Skeletal muscle cell (primary cell): ENCODE measurements at places on chromosomes 6 and 20.

GRCh38 chr6:11304946-11305345 is 72.5 kb upstream of the NEDD9 start:
- no peak for DNase-seq

- peak; percentile 68 for DNase-seq
These were observed 23.9 kb upstream of the NAA20 start for GRCh38 chr20:19992996-19993908.

- DNase-seq = no peak
These were observed 46.8 kb downstream of the KIAA0319 start for GRCh38 chr6:24599179-24599578.

DNA sequence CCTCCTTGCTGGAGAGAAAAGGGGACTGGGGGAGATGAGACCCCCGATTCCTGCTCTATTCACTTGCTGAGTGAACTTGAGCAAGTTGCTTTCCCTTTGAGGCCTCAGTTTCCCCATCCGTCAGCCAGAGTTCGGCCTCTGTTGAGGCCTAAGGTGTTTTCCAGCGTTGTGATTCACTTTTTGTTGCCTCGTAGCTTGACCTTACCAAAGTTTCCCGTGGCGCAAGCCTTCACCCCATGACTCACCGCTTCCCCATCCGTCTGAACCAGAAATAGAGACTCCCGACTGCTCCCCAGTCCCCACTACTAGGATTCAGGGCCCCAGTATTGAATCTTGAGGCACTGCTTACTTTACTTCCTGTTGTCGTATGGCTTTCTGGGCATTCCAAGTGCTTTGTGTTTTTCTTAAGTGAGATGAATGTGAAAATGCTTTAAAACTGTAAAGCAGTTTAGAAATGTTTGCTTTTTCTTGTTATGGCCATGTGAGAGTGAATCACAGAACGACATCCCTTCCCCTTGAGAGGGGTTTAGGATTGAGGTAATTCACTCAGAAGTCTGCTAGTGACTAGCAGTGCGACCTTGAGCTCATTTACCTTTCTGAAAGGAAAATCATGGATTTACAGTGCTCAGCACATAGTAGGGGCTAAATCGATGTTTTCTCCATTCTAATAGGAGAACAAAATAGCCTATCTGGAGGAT is 1.2 kb downstream of the CHMP4B start:
- DNase-seq = peak; percentile 52

GRCh38 chr20:40493071-40493470 is 196.0 kb downstream of the MAFB start:
- no peak for DNase-seq
